ENCODE measurements at places on chromosomes 12 and 14.

DNA sequence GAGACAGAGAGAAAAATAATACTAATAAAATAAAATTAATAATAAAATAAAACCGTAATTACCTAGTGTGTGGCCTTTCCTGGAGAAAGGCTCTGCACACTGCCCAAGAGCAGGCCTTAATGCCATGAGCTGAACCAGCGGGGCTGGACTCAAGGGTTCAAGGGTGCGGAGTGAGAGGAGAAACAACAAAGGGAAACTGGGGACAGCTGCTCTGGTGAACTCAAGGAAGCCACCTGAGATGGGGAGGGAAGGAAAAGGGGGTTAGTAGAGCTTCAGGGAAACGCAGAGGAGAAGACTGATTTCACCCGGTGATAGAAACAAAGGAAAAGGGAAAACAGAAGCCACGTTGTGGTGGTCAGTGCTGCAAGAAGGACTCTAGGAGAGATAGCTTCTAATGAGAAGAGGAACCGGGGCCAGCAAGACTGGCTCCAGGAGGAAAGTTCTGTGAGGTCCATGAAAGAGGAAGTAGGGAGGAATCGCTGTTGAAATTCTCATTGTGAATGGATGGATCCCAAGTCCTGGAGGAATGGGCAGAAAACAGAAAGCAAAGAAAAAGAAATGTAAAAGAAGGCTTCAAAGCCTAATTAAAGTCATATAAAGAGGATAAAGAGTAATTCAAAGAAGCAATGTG is 48.3 kb upstream of the BCL2L14 start:
- DNase-seq, result no peak

DNA sequence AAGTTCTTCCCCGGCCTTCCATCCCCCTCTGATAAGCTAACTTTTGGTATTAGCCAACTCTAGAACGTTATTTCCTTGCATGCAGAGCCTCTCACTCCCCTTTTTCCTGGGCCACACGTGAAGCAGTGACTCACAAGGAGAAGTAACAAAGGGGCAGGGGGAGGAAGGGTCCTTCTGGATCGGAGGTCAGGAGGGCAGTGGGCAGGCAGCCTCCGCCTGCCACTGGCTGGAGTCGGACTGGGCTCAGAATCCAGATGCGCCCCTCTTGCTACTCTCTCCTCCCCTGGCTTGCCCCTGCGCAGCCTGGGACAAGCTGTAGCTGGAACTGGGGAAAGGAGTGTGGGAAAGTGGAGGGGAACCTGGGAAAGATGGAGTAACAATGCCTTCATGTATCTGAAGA is 55.0 kb downstream of the TPCN1 start:
- no peak for DNase-seq

- DNase-seq, result no peak
These were observed 13.8 kb downstream of the NFKBIA start for GRCh38 chr14:35390577-35391387.

DNA sequence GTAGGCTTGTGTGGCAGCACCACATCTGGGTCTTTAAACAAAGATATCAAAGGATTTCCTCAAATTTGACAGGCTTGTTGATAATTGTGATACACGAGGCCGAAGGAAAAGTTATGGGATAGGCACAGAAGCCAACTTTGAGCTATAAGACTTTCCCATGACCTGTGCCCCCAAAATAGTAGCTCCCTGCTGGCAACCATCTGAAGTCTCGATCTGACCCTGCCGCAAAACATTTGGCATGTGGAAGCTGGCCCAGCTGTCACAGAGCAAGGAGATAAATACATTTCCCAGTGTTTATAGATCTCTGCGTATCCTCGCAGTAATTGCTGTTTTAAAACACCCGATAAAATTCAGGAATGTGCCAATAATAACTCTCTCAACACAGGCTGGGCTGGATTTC is 26.4 kb upstream of the RGS6 start:
- no peak for DNase-seq

DNA sequence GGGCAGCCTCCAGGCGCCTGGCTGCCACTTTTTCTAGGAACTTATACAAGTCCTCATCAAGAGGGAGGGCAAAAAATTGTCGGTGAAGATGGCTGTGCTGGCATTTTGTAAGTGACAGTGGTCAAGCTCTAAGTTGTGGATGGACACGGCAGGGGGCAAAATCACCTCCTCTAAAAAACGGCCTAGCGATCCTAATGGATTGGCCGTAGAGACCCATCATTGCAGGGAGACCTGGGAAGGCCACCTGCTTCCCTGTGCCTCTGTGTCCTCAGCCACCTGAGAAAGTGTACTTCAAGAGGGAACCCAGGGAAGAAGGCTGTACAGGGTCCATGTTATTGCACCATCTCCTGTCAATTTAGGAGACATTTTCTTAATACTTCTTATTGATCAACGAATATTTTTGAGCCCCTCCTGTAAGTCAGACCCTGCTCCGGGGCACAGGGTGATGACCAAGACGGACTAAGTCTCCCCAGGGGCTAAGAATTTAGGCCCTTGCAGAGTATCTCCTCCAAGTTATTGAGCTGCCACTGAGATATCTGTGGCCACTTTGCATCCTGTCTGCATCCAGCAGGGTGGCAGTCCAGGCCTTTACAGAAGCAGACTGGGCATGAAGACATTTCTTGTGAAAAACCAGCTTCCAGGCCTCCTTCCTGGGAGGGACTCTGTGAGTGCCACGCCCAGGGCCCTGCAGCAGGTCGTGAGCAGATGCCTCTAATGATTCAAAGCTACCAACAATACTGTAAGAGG is 40.5 kb downstream of the PSMA6 start:
- DNase-seq, result no peak

- DNase-seq, result no peak
These were observed 17.3 kb upstream of the CCDC196 start for GRCh38 chr14:66468778-66469367.

GRCh38 chr12:108090107-108090899 is 38.8 kb upstream of the WSCD2 start:
- DNase-seq, result no peak
